ENCODE measurements at places on chromosomes 2 and 18.

DNA sequence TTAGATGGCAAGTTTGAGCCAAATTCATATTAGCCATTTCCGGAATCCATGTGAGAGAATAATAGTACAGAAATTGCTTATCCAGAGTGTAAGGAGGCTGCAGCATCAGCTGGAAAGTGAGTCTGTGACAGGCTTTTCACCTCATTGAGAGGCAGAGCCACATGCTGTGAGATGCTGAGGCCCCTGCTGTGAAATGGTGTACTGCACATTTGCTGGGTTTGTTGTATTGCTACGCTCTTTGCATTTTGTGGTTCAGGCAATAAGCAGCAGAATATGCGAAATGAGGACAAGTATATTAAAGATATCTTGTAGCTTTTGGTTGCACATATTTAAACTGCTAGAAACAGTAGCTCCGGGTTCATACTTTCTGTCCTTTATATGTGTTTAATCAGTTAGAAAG is 37.0 kb downstream of the NABP1 start:
- DNase-seq, result no peak

DNA sequence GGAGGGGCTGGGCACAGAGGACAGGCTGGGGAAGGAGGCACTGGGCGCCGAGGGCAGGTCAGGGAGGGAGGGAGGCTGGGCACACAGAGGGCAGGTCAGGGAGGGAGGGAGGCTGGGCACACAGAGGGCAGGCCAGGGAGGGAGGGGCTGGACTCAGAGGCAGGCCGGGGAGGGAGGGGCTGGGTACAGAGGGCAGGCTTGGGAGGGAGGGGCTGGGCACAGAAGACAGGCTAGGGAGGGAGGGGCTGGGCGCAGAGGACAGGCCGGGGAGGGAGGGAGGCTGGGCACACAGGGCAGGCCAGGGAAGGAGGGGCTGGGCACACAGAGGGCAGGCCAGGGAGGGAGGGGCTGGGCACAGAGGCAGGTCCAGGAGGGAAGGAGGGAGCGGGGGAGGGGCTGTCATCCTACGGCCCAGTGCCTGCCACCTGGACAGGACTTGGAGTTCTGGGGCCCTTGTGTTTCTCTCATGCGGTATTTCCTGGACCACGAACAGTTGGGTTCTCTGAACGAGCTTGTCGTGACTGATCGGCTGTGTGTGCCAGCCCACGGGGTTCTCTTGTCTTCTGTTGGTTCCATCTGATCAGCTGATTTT is 46.7 kb upstream of the KCNG2 start:
- no peak for DNase-seq

- no peak for DNase-seq
Measured at GRCh38 chr2:121037480-121037879, 247.5 kb downstream of the TFCP2L1 start.

- DNase-seq, result peak; percentile 39
Measured at GRCh38 chr2:109213646-109214433, 84.8 kb downstream of the SH3RF3 start.

DNA sequence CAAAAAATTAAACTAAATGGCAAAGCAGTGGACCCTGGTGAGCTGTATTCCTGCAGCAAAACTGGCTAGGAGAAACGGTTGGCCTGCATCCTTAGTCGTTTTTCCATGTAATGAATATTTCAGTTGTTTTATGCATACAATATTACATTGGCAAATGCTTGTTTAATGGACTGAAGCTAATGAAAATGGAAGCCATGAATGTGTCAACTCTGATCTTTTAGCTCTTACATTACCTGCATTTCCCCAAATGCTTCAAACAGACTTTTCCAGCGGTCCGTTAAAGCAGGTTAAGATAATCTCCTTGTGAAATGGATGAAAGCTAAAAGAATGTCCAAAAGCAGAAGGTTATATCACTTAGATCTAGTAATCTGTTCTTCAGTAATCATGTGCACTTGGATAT is 686.3 kb upstream of the SETBP1 start:
- no peak for DNase-seq

All from CD4-positive, CD25-positive, alpha-beta regulatory T cell (primary cell).